AG09319 (cell line): ENCODE measurements at places on chromosomes 4 and X.

DNA sequence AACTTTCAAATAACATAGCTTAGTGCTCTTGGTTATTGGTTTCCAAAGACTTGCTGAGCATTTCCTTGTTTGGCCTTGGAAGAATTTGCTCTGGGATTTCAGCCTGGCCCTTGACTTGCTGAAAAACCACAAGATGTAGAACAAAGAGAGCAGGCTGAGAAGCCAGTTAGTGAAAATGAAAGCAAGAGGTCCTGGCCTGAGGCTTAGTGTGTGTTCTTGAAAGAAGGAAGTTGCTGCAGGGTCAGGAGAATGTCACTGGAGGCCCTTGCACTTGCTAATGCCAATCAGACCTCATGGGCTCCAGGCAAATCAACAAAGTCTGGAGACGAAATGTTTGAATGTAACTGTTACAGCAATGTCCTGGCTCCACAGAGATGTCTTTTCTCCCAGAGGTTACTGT is 79.4 kb downstream of the SYNPO2 start:
- peak; percentile 87 for DNase-seq

DNA sequence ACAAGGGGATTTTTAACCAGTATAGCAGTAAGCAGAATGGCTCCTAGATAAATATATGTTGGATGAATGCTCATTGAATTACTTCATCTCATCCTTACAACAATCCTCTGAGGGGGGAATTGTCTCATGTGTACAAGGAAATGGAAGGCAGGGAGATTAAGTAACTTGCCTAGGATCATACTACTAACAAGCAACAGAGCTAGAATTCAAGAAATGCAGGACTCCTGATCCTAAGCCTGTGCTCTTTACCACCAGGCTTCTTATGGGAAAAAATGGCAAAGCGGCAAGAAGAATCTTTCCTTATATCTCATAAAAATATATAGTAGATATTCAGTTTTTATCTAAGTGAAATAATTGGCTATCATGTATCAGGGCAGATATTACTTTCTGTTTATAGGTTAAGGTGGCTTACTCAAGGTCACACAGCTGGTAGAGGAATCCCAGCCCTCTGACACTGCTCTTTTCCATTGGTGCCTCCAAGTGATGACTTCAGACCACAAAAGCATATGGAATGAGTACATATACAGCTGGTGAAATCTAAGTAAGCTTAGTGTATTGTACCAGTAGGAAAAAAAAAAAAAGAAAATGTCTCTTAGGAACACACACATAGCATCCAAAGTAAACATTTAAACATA is 2.1 kb downstream of the ABHD18 start:
- no peak for DNase-seq

DNA sequence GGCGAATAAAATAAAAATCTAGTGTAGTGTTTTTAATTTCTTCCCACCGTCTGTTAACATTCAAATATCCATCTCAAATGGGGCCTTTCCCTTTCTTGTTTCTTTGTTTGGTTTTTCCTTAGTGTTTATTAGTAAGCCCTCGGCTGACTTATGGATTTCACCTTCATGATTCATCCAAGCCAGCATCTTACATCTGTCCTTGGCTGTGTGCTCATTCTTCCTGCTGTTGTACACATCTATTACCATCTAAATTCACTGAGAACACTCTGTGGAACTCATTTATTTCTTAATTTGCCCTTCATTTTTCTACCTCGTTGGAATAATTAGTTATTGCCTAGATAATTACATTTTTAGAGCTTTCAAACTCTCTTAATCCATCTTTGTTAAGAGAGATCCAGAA is 84.9 kb downstream of the SPCS3 start:
- no peak for DNase-seq

DNA sequence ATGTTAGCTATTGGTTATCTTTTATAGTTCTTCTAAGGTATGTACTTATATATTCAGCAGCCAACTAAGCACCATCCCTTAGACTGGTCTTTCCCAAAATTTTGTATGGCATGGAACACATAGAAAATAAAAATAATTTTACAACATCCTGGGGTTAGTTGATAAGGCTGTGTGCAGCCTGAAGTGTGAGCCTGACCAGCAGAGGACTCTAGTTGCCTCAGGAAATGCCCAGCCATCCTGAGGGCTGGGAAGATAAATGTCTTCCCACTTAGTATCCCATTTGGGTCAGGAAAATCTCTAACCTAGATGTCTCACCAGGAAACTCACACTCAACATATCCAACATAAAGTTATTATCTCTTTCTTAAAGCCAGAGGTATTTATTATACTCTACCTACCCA is 251.4 kb upstream of the POF1B start:
- DNase-seq = no peak

DNA sequence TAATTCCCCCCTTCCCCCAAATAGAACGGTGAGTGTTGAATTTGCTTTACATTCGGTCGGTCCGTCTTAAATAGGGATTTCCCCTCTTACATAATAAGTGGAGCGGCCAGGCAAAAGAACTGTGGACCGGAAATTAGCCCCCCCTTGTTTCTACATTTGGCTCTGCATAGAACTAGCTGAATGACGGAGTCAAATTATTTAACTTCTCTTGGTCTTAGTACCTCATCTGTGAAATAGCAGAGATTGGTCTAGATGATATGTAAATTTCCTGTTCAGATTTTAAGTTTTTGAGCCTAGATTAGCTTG is 1.3 kb downstream of the SPATA18 start:
- DNase-seq = no peak

GRCh38 chr4:20895988-20896387 is 195.7 kb downstream of the PACRGL start:
- no peak for DNase-seq

DNA sequence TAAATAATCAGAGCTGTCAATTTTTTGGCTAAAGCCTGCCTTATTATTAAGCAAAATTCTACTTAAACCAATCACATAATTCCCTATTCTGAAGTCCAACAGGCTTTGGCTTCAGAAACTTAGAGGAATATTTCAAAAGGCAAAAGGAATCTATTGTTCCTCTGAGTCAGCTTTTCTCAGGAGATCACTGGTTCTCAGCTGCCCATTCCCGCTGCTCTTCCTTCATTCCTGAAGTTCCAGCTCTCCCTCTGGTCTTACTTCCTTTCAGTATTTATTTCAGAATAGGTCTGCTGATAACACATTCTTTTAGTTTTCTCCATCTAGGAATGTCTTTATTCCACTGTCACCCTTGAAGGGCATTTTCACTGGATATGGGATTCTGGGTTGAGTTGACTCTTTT is 133.7 kb downstream of the SOWAHB start:
- DNase-seq = no peak

GRCh38 chr4:85761803-85762528 is 287.0 kb downstream of the ARHGAP24 start:
- DNase-seq = peak; percentile 70

DNA sequence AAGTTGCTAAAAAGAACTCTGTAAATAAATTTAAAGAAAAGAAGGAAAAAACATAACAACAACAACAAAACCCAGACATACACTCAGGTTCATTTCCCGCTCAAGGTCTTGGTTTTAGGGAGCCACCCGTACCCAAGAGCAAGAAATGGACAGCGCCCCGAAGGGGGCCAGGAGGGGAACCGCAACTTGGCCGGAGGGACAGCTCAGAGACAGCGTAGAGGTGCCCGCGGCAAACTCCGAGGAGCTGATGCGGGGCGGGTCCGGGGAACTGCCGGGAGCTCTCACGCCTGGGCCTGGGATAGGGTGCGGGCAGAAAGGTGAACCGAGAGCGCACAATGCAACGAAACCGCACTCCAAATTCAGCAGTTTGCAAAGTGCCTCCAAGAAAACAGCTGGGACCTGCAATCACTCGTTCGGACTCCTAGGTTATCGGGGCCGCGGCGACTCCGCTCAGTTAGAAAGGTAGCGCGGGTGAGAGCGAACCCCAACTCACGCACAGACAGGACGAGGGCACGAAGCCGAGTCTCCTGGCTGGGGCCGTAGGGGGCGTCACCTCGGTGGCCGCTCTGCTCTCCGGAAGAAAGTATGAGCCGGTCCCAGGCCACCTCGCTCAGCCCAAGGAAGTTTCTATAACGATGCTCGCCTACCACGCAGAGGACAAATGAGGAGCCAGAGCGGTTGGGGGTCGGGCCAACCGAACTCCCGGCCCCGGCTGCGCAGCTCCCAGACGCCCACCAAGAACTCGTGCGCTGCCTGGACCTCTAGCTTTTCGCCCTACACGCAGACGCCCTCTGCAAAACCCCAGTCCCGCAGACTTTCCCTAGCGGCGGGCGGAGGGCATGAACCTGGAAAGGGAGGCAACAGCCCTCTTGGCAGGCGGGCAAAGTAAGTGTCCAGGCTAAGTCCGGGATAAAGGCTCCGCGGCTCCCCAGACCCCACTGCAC is 1.4 kb downstream of the NDNF start:
- DNase-seq = no peak

- DNase-seq = peak; percentile 36
Measured at GRCh38 chrX:16671005-16671404, 21.0 kb downstream of the S100G start.

- DNase-seq = no peak
Measured at GRCh38 chr4:156575430-156576073, 396.0 kb downstream of the PDGFC start.

- DNase-seq = no peak
Measured at GRCh38 chr4:104967034-104967401, 179.7 kb upstream of the TET2 start.

GRCh38 chrX:34557733-34558132 is 99.4 kb downstream of the TMEM47 start:
- DNase-seq = no peak

DNA sequence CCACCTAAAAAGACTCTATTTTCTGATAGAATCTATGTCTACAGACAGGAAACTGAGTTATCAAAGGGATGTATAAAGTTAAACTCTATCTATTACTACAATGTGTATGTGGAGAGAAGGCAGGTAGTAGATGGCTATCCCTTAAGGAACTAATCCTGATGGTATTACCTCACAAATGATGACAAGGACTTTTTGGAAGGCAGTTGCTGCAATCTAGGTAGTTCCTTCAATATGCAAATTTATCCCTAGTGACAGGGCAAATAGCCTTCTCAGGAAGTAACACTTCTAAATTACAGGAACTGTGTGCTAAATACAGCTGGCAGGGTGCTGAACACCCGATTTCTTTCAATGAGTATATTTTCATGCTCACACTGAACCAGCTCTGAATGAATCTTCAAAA is 177.4 kb downstream of the COL25A1 start:
- DNase-seq = no peak

GRCh38 chrX:1249101-1249887 is 19.3 kb upstream of the CSF2RA start:
- DNase-seq = no peak

GRCh38 chrX:98962996-98963395 is 1447.1 kb downstream of the PCDH19 start:
- DNase-seq = no peak

GRCh38 chrX:97494756-97495372 is 611.2 kb downstream of the RPA4 start:
- DNase-seq = no peak

DNA sequence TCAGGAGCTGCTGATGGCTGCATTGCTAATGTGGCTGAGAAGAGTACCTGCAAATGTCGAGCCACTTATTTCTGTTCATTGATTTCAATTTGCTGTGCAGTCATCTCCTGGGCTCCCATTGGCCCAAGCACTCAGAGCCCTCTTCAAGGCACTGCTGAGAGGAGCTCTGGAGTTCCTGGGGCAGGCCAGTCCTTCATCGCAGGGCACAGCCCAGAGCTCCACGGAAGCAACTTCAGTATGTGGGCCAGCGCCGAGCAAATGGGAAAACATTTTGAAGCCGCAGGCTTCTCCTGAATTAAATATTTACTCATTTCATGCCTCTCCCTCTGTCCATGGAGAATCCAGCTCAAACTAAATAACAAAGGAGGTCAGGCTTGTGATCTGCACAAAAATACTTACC is 383.3 kb downstream of the BCOR start:
- no peak for DNase-seq

DNA sequence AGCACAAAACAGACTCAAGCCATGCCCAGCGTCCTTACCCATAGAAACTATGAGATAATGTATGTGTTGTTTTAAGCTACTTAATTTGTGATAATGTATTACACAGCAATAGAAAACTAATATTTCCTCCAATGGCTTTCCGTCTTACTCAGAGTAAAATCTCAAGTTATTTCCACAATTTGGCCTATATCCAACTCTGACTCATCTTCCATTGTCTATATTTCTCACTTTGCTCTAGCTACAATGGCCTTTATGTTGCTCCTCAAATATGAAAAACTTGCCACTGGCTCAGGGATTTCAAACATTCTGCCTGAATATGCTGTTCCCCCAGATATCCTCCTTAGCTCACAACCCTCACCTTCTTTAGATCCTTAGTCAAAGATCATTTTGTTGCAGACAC is 31.6 kb downstream of the IQCM start:
- DNase-seq = no peak

GRCh38 chr4:153573881-153574802 is 108.0 kb downstream of the TMEM131L start:
- DNase-seq = peak; percentile 60

DNA sequence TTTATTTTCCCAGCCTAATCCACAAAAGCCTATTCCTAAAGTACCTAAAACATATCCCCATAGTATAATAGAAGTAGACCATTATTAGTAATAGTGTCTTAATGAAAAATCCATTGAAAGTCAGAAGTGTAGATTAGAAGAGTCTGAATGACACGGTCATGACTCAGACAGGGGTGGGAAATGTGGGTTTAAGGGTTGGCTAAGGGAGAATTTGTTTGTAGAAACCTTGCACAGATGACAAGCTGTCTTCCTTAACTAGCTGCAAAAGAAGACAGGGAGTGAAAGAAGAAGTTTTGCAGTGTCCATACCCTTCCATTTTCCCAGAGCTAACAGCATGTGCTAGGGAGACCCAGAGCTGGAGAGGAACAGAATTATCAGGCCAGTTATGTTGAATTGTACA is 242.7 kb upstream of the ETNPPL start:
- no peak for DNase-seq

DNA sequence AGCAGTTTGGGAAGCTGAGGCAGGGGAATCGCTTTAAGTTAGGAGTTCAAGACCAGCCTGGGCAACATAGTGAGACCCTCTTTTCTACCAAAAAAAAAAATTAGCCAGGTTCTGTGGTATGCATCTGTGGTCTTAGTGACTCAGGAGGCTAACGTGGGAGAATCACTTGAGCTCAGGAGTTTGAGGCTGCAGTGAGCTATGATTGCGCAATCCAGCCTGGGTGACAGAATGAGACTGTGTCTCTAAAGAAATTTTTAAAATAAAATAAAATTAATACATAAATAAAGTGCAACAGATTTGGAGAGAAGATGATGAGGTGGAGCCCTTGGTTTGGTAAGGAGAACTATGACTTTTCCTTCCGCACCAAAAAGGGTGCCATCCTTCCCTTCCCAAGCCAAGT is 436.9 kb downstream of the NLGN4X start:
- no peak for DNase-seq

GRCh38 chr4:155526452-155527169 is 140.0 kb upstream of the GUCY1A1 start:
- peak; percentile 50 for DNase-seq

DNA sequence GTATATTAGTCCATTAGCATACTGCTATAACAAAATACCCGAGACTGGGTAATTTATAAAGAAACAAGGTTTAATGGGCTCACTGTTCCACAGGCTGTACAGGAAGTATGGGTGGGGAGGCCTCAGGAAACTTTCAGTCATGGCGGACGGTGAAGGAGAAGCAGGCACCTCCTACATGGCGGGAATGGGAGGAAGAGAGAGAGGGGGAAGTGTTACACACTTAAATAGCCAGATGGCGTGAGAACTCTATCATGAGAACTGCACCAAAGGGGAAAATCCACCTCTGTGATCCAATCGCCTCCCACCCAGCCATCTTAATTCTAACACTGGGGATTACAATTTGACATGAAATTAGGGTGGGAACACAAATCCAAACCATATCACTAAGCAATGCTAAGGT is 98.9 kb upstream of the SH3RF1 start:
- DNase-seq = no peak
